ENCODE measurements at places on chromosomes 11 and 22. TPM values are rescaled to one million over a fixed set of nuclear protein-coding genes. Genes with fewer than 3 reads are reported as not detected.

Gene ART5
- not detected for polyA plus RNA-seq

Gene ROBO3
- polyA plus RNA-seq = 2.2 TPM

Gene CCDC87
- 0.14 TPM for polyA plus RNA-seq

Gene COMMD9
- 28.7 TPM for polyA plus RNA-seq

Gene F2
- polyA plus RNA-seq = 1,337 TPM

- no peaks in the 10 kb centered on the region for H3K27me3 ChIP-seq
- H3K4me3 ChIP-seq = no peak overlapping the region
- no peaks in the 10 kb centered on the region for H3K4me1 ChIP-seq
- no peaks in the 10 kb centered on the region for H3K36me3 ChIP-seq
- no peak for DNase-seq
- H3K27ac ChIP-seq = no peak overlapping the region
Observed at GRCh38 chr11:25734591-25735211, 597.2 kb upstream of the ANO3 start.

DNA sequence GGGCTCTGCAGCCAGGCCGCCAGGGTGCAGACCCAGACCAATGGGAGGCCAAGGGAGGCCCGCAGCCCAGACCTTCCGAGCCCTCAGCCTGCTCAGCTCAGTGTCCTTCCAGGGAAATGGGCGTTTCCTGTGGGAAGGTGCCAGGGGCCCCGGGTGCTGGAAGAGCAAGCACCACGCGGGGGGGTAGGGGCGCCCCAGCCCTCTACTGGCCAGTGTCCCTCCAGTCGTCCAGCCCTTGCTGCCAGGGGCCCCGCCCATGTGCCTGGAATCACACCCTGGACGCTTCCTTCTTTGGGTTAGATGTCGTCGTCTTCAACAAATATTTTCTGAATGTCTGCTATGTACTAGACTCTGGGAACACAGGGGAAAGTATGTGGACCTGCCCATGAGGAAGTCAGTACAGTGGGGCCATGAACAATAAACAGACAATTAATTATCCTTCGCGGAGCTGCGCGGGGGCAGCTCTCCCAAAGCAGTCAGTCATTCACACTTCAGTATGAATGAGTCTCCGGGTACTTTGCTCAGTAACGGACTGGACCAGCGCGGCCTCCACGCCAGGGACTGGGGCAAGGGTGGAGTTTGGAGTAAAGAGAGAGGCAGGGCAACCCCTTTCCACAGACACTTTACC, 60.2 kb downstream of the CDKN1C start:
- H3K4me1 ChIP-seq = no peaks in the 10 kb centered on the region
- no peaks in the 10 kb centered on the region for H3K36me3 ChIP-seq
- H3K27ac ChIP-seq = no peak overlapping the region
- H3K4me3 ChIP-seq = no peak overlapping the region
- no peaks in the 10 kb centered on the region for H3K27me3 ChIP-seq

DNA sequence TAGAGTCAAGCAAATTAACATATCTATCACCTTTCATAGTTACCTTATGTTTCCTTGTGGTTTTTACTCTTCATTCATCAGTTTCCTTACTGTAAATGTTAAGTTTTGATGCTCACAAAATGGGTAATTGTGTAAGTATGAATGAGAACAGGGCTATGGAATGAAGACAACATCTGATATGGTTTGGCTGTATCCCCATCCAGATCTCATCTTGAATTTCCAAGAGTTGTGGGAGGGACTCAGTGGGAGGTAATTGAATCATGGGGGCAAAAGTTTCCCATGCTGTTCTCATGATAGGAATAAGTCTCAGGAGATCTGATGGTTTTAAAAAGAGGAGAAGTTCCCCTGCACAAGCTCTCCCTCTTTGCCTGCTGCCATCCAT, 107.6 kb downstream of the CCDC34 start:
- H3K27me3 ChIP-seq = no peaks in the 10 kb centered on the region
- H3K4me1 ChIP-seq = no peaks in the 10 kb centered on the region
- DNase-seq = no peak
- H3K4me3 ChIP-seq = no peak overlapping the region
- no peaks in the 10 kb centered on the region for H3K36me3 ChIP-seq

DNA sequence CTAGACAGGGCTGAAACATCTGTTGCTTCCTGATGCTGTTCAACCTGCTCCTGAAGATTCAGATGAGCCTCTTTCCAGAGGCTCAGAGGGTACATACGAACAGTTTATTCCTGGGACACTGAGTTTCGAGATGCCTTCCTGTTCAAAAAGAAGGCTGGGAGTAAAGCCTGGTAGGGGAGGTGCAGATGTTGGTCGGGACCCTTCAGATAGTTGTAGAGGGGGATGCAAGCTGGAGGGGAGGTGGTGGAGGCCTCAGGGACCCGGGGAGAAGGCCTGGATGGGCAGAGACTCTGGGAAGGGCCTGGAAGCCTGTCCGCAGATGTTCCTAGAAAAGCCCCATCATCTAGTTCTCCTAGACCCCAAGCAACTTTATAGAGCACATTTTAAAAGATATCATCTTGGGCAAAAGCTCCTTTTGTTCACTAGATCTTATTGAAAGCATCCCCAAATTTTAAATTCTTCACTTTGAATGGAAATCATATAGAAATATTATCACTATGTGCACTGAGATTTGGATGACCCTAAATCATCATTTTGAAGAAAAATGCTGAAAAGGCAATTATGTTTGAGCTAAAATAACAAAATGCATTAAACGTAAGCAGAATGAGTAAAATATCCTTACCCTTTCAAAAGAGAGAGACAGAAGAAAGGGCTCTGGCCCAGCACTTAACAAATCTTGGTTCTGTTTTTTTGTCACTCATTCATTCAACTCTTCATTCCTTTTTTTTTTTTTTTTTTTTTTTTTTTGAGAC, 41.2 kb downstream of the RTL6 start:
- H3K36me3 ChIP-seq = no peaks in the 10 kb centered on the region
- no peaks in the 10 kb centered on the region for H3K4me1 ChIP-seq
- no peak overlapping the region for H3K27ac ChIP-seq

DNA sequence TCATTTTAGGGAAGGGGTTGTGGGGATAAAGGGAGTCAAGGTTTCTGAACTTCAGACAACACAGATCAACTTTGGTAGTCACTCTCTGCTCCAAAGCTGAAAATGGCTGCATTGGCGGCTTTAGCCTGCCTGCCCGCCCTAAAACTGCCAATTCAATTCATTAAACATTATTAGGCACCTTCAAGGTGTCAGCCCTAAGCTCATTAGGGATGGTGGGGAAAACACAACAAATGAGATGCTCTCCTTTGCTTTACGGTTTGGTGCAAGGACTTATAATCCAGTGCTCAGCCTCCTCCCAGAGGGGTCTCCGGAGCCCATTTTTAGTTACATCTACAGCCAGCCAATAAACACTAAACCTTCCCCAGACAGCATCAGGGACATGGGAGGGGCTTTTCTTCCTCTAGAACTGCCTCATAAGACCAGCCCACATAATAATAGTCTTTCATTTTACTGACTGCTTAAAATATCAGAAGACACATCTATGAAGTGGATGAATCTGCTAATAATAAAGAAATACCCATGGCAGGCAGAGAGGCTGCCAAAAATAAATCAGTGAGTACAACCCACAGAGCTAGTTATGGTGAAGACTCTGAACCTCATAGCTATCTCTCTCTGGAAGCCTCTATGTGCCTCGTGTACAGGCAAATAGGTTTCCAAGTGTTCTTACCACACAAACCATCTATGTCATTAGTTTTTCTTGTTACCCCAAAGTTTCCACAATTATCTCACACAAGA, 102.8 kb upstream of the NCAM1 start:
- DNase-seq = no peak
- H3K4me3 ChIP-seq = no peak overlapping the region
- H3K27ac ChIP-seq = no peak overlapping the region
- H3K27me3 ChIP-seq = no peaks in the 10 kb centered on the region

- H3K4me1 ChIP-seq = peaks cover 8% of the 10 kb centered on the region
- no peak overlapping the region for H3K27ac ChIP-seq
- DNase-seq = no peak
- no peak overlapping the region for H3K4me3 ChIP-seq
- no peaks in the 10 kb centered on the region for H3K27me3 ChIP-seq
Observed at GRCh38 chr11:64400667-64401066, 41.7 kb downstream of the RPS6KA4 start.

DNA sequence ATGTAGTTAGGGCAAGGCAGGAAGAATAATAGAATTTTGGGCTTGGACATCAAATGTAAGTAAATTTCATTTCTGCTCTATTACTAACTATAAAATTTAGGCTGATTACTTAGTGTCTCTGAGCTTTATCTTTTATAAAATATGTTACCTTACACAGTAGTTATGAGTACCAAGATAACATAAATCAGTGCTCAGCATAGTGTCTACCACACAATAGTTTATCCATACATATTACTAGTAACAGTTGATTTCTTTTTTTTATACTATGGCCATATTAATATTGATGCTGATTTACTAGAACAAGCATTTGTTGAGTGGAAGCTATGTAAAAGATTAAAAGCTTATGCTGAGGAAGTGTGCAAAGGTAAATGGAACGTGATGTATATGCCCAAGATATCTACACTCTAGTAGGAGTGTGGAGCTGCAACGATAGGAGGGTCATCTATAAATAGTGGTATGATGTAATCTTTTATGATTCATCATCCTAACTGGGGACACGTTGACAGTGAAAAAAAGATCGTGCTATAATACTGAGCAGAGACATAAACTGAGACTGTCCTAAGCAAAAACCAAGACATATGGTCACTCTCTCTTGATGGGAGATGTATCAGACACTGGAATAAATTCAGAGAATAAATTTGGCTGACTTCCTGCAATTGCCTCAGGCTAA, 8.7 kb upstream of the SLC5A12 start:
- DNase-seq = no peak
- H3K27me3 ChIP-seq = no peaks in the 10 kb centered on the region
- H3K4me3 ChIP-seq = no peak overlapping the region
- peaks cover 5% of the 10 kb centered on the region for H3K4me1 ChIP-seq

- no peak for DNase-seq
- H3K27me3 ChIP-seq = no peaks in the 10 kb centered on the region
- no peak overlapping the region for H3K4me3 ChIP-seq
- H3K36me3 ChIP-seq = no peaks in the 10 kb centered on the region
Observed at GRCh38 chr11:117089685-117090084, 8.5 kb downstream of the SIK3 start.

- no peak overlapping the region for H3K27ac ChIP-seq
- H3K4me3 ChIP-seq = no peak overlapping the region
- H3K4me1 ChIP-seq = no peaks in the 10 kb centered on the region
- DNase-seq = no peak
- no peaks in the 10 kb centered on the region for H3K36me3 ChIP-seq
- H3K27me3 ChIP-seq = no peaks in the 10 kb centered on the region
Observed at GRCh38 chr11:103880968-103881367, 155.5 kb upstream of the DDI1 start.
